AG09309 (cell line): ENCODE measurements at places on chromosomes 3 and 15.
A peak's percentile ranks its signal among the peaks of the same experiment; 100 is the strongest.

DNA sequence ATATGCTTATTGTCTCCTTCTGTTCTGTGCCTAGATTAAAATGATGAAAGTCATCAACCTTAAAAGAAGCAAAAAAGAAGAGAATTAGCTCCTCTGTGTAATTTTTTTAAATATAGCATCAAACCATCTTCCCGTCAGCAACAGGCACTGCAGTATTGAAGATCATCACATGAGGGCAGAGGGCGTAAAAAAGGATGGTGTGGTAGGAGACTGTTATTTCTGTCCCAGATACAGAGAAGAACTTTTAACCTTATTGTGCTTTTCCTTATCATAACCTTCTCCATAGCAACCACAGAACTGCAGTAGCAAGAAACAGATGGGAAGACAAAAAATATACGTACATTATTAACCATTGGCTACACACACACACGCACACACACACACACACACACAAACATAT is 88.8 kb downstream of the IGSF11 start:
- DNase-seq = no peak

DNA sequence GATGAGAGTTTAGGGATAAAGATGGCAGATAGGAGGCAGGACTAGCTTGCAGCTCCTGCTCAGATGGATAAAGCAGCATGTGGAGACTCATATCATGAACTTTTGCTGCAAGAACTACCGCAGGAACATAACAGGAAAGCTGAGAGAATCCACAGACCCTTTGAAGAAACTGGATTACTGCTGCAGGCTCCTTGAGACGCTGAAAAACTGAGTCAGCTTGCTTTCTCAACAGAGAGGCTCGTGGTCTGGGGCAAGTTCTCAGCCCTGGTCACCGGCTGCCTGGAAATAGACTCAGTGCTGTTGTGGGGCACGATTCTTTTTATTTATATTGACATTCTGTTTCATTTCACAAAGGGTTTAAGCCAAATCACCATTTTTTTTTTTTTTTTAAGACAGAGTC is 28.8 kb upstream of the TRIM59 start:
- peak; percentile 67 for DNase-seq

DNA sequence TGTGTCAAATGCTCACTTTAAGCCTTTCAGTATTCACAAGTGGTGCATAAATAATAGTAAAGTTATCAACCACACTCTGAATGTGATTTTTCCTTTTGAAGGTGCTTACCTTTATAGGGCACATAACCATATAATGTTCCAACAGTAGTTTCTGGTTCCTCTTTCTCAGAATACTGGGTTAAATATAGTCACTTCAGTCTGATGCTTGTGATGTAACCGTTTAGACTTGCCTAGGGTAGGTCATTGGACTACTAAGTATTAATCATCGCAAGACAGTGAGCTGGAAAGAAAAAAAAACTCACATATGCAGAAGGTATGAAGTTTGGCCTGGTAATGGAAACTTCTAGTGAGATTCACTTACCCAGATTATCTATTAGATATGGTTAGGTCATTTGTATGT is 1.9 kb downstream of the KBTBD8 start:
- DNase-seq = no peak

GRCh38 chr3:193812078-193812725 is 219.2 kb downstream of the OPA1 start:
- no peak for DNase-seq

- DNase-seq = no peak
Measured at GRCh38 chr3:128468285-128468790, 1.6 kb upstream of the DNAJB8 start.

- DNase-seq = no peak
Measured at GRCh38 chr15:96054621-96055020, 275.9 kb upstream of the NR2F2 start.

DNA sequence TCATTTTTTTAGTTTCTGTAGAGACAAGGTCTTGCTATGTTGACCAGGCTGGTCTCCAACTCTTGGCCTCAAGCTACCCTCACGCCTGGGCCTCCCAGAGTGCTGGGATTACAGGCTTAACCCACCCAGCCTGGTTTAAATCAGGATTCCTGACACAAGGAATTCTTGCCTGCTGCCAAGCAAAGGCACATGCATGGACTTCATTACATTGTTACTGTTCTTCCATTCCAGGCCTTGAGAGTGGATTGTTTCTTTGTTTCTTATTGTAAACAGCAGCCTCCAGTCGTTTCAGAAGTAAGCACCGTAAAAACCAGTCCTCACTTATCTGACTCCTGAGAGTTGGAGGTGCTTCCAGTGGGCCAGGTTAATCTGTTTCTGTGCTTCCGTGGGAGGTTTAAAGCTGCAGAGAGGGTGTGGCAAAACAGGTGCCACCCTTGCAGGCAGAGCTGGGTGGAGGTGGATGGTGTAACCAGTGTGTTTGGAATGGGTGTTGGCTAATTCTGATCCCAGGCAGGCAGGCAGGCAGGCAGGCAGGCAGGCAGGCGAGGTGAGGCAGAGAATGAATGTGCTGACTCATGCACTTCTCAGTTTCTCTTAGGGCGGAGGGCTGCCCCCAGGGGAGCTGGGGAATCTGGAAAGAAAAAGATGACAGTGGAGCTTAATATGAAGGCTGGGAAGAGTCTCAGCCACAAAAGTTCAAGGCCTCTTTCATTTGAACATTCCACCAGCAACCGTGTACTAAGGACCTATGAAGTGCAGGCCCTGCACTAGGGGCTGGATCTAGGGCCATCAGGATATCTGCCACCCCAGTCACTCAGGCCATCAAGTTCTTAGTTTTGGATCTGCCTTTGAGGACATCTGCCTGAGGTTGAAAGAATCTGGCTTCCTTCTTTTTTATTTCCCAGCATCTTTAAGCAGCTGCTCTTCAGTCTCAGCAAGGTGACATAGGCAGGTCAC is 37.0 kb upstream of the CDCP1 start:
- DNase-seq = no peak
